T1000 (cell line): ENCODE measurements at places on chromosomes 7 and 10.

DNA sequence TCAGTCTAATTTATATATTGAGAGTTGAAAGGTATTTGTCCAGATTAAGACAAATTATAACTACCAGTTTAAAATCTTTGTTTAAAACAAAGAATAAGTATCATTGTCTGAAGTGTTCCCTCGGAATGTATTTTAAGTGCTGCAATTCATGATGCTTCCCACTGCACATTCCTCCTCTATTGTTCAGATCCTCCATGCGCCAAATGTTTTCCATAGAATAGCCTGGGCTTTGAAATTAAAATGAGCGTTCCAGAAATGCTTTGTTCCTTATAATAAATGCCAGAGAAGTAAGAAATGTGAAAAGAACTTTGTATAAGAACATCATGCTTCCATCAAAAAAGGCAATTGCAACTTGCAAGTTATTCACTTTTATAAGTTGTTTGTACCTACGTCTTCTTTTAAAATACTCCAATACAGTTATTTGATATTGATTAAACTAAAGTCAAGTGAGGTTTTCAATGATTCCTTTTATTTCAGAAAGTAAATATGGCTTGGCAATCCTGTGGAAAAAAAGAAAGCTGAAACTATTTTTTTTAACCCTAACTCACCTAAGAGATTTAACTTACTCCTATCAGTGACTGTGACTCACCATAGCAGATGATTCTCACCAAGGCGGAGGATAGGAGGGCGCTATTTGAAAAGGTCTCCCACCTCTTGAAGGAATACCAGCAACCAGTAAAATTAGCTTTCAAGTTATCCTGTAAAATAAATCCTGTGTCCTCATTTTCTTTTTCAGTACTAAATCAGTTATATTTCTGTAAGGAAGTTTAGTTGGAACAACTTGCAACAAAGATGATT is 85.8 kb downstream of the CTNNA3 start:
- DNase-seq = no peak

DNA sequence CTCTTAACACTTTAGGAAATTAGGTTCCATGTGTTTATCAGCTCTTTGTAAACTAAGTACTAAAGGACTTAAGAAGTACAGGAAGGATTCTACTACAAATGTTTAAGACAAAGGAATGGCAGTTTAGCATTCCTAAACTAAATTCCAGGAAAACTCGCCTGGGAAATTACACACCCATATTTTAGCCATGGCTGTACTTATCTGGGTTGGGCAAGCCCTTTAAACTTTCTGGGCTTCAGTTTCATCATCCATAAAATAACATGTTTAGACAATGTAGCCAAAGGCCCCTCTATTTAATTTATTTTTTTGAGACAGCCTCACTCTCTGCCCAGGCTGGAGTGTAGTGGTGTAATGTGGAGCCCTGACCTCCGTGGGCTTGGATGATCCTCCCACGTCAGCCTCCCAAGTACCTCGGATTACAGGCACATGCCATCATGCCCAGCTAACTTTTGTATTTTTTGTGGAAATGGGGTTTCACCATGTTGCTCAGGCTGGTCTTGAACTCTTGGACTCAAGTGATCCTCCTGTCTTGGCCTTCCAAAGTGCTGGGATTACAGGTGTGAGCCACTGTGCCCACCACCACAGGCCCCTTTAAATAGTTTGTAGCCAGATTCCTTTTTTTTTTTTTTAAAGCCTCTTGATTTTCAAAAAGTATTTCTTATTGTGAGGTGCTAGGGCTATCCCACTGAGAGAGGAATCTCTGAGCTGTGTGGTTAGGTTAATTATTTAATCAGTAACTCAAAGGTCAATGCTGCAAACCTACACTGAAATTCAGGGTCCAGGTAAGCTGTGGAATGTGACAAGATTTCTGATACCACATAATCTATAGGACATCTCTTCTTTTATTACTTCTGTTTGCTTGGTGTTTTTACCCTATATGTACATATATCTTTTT is 32.1 kb downstream of the TMEM60 start:
- DNase-seq = no peak

GRCh38 chr10:62511238-62511637 is 137.1 kb downstream of the ZNF365 start:
- DNase-seq = no peak

DNA sequence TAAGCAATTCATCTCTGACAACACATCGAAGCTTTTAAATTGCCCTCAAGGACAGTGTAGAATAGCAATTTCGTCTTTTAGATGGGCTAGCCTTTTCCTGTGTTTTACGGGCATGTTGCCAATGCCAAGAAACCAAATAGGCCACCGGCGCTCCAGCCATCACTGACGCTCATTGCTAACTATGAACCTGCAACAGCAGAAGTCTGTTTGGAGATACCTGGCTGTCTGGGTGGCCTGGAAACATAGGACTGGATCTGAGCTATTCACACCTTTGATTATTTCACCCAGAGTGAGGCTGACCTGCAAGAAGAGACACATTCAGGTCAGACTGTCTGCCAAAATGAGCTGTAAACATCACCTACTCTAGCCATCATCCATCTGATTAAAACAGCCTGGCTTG is 12.0 kb downstream of the KPNA7 start:
- no peak for DNase-seq

DNA sequence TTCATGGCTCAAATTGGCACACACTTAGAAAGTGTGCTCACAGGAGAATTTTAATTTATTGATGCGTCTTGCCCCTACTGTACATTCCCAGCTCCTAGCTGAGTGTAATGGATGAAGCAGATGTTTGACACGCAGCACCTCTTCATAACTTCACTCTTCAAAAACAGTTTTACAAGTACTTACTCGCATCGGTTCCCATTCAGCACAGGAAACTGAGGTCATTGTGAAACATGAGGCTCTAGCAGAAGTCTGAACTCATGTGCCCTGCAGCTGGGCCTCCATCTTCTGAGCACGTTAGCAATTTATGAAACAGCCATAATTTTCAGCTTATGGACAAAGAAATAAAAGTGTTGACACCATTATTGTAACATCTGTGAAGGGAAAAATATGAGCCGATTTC is 558.9 kb upstream of the MGMT start:
- DNase-seq = no peak

DNA sequence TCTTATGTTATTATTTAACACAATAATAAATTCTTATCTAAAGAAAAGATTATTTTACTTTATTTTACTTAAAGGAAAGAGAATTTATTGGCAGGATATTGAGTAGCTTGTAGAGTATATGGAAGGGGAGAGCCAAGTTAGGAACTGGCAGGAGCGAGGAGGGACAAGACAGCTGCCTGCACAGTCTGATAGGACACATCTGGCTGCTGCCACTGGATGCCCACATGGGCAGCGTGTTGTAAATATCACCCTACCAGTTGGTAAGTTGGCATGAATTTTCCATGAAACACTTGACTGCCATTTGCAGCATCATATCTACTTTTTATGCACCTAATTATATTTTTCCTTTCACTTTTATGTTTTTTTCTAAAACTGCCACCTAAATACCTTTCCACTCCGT is 19.6 kb downstream of the SRI start:
- no peak for DNase-seq

- DNase-seq = no peak
These were observed 126.0 kb downstream of the EBF3 start for GRCh38 chr10:129837909-129838582.

DNA sequence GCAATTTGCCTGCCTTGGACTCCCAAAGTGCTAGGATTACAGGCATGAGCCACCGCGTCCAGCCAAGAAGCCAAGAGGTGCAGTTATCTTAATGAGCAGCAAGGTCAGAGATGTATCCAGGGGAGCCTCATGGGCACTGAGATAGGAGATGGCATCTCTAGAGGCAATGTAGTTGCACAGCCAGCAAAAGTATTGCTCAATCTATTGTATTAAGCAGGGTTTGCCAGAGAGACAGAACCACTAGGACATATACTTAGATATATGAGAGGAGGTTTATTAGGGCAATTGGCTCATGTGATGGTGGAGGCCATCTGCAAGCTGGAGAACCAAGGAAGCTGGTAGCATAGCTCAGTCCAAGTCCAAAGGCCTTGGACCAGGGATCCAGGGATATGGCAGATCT is 16.3 kb upstream of the VPS26A start:
- no peak for DNase-seq

DNA sequence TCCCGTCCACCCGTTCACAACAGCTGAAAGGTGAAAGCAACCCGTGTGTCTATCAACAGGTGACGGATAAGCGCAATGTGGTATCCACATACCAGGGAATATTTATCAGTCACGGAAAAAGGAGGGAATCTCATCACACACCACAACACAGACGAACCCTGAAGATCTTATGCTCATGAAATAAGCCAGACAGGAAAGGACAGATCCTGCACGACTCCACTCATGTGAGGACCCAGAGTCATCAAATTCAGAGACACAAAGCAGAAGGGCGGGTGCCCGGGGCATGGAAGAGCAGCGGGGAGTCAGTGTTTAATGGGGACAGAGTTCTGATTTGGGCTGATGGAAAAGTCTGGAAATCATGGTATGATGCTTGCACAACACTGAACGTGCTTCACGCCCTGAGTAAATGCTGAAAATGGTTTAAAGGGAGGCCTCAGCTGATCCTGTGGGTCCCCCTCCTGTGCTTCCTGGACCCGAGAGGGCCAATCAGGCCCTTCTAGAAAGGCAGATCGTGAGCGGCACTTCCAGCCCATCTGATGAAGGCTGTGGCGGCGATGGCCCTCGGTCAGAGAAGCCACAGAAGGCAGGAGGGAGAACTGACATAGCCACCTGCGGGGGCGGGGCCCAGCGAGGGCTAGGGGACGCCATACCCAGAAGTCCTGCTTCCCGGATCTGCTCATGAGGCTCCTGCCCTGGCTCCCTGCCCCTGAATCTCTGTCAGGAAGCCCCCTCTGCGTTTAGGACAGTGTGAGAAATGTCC is 19.1 kb downstream of the WDR86 start:
- DNase-seq = no peak
